ENCODE measurements at places on chromosomes 3 and 15.

DNA sequence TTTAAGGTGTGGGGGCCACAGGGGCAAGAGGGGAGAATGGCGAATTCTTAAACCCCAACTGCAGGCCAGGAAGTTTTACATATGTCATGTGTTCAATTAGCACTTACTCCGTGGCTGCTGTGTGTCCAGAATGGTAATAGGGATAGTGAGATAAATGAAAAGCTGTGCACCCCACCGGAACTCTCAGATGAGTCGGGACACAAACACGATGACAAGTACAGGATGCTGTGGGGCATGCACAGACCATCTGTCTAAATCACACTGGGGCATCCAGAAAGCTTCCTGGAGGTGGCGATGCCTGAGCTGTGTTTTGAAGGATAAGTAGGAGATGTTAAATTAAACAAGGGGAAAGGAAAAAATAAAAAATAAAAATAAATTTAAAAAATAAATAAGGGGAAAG is 18.3 kb upstream of the TMEM158 start:
- DNase-seq, result no peak

DNA sequence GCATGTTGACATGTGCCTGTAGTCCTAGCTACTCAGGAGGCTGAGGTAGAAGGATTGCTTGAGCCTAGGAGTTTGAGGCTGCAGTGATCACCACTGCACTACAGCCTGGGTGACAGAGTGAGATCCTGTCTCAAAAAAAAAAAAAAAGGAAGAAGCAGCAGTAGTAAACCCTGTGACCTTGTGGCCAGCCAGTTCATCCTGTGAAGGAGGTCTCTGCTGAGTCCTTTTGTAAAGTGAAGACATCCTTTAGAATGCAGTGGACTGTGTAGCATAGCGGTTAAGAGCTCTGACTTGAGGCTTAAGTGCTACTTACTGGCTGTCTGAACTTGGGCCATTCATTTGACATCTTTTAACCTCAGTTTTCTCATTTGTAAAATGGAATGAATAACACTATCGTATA is 8.3 kb downstream of the EXOSC7 start:
- DNase-seq, result no peak

DNA sequence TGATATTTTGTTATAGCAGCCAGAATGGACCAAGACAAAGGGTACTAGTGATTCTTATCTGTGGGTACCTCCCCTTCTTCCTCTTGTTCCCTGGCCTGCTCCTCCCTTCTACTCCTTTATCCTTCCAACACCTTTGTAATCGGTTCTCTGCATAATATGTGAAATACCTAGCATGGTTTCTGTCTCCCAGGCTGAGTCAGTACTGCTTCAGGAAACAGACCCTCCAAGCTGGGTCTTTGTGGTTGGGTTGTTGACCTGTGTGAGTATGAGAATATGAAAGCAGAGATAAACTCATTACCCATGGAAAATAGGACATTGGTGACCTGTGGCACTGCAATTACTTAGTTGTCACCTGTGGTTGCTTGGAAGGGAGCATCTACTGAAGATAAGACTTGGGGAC is 69.3 kb upstream of the KLF13 start:
- no peak for DNase-seq

DNA sequence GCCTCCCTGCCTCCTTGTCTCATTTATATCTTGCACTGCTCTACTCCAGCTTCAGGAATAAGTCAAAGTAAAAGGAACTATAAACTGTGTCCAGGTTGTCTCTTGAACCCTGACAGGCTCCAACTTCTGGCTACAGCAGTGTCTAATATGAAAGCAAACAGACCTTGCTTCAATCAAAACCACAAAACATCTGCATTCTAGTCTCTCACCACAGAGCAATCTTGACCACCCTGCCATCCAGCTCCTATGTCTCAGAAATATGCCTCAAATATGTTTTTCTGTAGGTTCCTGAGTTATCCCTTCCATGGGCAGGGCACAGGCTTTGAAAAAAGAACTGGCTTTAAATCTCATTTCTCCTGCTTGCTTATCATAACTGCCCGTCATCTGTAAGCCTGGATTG is 13.0 kb upstream of the RAMAC start:
- no peak for DNase-seq

- no peak for DNase-seq
These were observed 45.6 kb downstream of the CCDC12 start for GRCh38 chr3:46930945-46931403.

- DNase-seq, result no peak
These were observed 97.3 kb upstream of the ARHGEF3 start for GRCh38 chr3:56899078-56899477.

DNA sequence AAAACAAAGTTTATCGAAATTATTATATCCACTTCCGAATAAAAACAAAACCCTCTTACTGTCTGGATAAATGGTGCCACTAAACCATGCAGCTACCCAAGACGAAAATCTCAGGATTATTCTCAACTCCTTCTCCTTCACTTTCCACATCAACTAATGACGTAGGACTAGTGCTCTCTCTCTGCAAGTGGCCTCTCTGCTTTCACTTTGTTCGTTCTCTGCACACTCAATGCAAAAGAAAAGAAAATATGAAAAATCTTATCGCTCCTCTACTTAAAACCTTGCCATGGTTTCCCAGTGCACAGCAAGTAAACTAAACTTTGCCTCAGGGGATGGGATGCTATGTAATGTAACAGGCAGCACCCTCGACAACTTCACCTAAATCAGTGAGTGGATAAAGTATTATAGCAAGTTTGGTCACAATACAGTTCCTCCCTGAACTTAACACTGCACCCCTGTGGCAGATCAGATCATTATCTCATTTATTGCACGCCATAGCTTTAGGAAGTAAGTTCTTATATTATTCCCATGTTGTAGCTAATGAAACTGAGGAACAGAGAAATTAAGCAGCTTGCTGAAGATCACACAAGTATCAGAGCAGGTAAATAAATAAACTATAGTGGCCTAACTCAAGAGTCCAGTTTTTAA is 262.7 kb upstream of the GADL1 start:
- DNase-seq, result no peak

- DNase-seq, result no peak
These were observed 248.2 kb downstream of the TBC1D5 start for GRCh38 chr3:17494117-17494809.

GRCh38 chr15:80326270-80326669 is 74.3 kb upstream of the CTXND1 start:
- DNase-seq, result no peak

- DNase-seq, result no peak
These were observed 330.7 kb downstream of the FHIT start for GRCh38 chr3:60920519-60920918.

DNA sequence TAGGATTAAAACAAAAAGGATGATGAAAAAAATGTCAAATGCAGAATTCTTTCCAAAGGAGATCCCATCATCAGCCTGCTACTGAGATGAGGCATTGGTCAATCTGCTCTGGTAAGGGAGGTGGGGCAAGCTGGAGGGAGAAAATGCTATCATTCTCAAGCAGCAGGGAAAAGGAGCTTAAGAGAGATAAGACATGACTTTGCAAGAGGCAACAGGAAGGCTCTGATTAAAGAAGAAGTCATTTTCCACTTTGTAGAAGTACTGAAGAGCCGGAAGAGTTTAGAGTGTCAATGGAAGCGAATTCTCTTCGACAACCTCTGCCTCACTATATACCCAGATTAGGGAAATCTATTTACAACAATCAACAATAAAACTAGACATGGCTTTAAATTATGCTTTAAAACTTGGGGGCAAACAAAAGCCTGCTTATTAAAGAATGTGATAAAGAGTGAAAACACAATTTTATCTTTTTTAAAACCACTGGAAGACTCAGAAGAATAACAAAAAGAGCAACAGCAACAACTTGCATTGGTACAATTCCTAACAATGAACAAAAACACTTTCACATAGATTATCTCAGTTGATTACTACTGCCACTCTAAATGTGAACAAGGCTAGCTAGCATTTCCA is 81.8 kb upstream of the NANOGP8 start:
- DNase-seq, result no peak

DNA sequence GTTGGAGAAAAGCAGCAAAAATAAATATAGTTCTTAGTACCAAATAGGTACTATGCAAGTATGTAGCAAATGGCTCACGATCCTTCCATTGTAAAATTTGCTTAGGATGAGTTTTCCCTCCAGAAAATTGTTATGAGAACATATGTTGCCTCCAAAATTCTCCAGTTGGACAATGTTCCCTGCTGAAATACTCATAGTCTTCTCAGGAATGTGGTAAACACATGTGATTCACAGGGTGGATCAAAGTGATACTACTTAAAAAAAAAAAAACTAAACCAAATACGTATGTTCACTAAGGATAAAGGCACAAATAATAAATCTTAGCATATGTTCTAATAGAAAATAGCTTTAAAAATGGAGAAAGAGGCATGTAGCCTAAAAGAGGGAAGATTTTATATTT is 84.3 kb upstream of the ZNF385D start:
- no peak for DNase-seq

- no peak for DNase-seq
These were observed 316.7 kb downstream of the LPP start for GRCh38 chr3:188470508-188471130.

DNA sequence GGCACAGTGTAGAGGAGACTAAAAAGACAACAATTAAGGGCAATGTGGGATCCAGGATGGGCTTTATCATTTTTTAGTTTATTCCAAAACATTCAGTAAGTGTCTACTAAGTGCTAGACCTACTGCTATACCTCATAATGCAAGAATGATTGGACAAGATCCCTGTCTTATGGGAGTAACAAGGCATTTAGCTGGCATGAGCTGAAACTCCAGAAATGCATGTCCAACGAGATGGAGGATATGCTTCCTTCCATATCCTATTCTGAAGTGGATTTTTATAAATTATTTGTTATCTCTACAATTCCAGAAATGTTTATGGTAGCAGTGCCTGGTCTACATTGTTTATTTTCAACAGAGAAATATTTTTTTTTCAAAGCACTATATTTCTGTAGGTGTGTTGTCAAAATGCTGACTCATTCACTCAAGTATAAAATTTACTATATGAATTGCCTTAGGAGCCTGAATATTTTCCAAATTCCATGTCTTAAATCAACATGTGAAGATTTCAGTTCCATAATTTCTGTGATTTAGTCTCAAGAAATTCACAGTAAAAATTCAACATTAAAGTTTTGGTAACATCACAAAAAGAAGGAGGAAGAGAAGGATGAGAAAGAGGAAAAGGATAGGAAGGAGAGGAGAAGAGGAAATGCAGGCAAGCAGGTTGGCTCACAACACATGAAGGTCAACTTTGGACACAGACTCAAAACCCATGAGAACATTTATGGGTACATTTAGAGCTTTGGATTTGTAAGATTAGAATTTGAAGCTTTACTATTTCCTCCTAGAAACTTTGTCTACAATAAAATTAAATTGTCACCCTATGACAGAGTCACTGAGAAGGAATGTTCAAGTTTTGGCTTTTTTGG is 88.6 kb downstream of the P3H2 start:
- DNase-seq, result no peak

DNA sequence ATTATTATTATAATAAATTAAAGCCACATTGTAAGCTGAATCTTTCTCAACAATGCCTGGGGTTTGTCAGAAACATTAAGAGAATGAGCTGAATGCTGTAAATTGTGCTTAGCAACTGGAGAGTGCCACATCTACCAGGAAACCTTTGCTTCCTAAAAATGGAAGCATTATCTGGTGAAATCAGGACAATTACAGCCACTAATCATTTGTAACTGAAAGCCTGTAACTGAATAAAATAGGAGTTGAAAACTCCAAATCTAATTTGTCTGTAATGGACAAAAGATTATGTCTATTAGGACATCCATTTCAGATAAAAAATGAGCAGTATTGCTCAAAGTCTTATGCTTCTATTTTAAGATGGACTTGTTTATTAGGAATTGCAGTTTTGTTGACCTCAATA is 32.2 kb downstream of the EIF1B start:
- no peak for DNase-seq

DNA sequence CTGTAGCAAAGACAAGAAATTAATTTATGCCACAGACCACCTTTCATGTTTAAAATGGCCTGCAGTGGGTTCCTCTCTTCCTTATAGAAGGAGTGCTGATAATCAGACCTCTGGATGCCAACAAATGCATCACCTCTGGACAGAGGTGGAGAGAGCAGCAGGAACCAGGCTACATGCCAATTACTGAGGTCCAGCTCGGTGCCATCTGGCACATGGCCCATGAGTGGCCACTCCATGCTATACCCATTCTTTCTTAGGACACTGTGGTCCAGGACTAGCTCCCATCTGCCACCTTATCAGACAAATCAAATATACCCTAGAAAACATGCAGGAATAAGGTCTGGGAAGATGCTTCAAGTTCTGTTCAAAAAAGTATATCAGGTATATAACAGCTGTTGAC is 60.7 kb downstream of the TBC1D2B start:
- no peak for DNase-seq

DNA sequence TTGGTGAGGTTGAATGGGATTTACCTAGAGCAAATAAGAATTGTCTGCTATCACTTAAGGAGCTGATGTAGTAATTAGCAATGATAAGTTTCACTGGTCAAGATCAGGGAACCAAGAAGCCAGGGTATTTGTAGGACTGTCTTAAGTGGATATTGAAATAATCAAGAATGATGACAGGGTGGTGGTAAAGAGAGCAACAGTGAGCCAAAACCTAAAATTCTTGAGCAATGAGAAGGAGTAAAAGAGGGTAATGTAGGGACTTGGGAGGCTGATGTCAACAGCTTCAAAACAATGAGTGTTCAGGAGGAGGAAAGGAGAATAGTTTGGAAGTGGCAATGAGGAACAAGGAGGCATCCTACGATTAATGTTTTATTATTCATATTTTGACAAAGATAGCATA is 31.5 kb upstream of the SLC2A2 start:
- no peak for DNase-seq

DNA sequence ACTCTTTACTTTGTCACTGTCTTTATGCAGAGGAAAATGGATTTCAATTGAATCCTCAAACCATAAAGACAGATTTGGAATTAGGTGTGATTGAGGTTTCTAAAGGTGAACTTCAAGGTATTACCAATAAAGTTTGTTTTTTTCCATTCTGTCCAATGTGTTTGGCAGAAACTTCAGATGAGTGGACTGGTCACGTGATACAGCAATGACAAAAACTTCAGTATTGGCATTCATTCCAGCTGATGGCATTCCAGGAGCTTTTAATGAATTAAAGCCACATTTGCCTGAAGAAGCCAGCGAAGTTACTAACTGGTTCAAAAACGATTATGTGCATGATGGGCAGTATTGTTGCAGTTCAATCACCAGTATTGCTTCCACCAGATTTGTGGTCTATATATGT is 4.5 kb upstream of the MASP1 start:
- DNase-seq, result no peak

DNA sequence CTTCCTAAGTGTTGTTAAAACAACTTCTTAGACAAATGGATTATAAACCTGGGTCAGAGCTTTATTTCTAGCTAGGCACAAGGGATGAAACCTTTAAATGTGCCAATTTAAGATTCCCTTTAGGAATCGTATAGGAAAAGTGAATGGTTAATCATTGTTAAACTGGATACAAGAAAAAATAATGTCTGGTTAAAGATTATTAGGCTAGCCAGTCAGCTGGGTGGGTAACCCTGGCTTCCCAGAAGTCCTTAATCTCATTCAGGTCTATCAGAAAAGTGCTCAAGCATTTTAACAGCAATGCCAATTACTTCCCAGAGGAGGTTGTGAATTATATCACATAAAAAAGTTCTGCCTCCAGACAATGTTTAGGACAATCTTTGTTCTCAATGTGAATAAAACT is 37.6 kb downstream of the NANOGP8 start:
- no peak for DNase-seq
